ENCODE measurements at places on chromosomes 12 and 14.
A peak's percentile ranks its signal among the peaks of the same experiment; 100 is the strongest.

DNA sequence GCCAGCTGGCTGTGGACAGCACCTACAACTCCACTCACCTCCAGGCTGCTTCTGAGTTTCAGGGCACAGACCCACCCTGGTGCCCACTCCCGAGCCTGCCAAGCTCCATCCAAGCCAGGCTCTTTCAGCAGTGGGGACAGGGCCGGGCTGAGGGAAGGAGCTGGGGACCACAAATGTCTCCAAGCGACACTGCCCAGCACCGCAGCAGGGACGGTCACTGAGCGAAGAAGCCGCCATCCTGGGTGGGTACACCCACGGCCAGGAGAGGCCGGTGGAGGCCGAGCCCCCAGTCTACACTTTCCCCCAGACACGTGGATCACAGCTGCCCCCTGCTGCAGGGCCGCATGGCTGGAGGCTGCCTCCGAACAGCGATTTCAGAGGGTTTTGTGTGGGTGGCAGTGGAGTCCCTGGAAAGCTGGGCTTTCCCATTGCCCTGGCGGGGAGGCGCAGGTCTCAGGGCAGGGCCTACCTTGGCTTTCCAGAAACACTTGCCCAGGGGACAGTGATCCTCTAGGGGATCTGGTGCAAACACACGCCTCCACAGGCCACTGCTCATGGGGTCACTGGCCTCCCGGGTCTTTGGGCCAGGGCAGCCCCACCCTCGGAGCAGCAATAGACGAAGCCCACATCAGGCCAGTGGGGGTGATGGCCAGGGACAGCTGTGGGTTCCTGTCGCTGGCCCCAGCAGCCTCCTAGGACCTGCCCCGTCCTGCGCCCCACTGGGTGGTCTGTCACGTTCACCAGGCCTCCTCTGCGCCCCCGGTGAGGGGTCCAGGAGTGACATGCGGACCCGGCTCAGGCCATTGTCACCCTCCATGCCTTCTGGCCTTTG lies 1.2 kb upstream of the GPR132 start:
- no peak for ATAC-seq

- ATAC-seq = no peak
These were observed 10.5 kb downstream of the MTRFR start for GRCh38 chr12:123243671-123244262.

- ATAC-seq = no peak
These were observed 114.5 kb upstream of the NCOR2 start for GRCh38 chr12:124681779-124682391.

GRCh38 chr12:95022477-95022876 lies 19.0 kb upstream of the NDUFA12 start:
- no peak for ATAC-seq

DNA sequence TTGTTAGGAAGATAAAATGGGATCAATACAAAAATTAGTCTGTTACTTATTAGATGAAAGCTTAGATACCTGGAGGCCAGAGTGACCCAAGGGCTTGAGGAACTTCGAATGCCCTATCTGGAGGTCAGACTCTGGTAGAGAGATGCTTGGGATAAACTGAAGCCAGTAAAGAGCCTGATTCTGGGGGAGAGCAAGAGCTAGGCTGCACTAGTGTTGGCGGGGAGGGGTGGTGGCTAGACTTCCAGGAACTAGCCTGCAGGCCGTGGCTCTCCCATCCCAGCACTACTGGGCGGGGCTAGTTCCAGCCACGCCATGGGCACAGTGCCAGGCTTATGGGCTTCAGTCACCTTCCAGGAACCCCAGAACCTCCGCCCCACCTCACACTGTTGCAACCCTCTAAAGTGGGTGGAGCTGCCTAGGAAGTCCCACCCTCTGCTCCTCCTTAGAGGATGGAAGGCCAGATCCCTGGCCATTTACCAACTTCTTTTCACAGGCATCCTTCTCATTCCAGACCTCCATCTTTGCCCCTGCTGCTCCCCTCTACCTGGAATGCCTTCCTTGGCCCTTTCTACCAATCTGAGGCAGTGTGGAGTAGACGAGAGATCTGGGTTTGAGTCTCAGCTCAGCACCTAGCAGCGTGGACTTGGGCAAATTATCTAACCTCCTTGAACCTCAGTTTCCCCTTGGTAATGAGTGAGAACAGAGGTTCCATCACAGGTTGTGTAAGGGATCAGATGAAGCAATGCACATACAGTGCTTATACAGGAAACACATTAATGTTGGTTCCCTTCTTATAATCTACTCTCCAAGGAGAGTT lies 6.3 kb upstream of the NFE2 start:
- ATAC-seq = peak; percentile 98

DNA sequence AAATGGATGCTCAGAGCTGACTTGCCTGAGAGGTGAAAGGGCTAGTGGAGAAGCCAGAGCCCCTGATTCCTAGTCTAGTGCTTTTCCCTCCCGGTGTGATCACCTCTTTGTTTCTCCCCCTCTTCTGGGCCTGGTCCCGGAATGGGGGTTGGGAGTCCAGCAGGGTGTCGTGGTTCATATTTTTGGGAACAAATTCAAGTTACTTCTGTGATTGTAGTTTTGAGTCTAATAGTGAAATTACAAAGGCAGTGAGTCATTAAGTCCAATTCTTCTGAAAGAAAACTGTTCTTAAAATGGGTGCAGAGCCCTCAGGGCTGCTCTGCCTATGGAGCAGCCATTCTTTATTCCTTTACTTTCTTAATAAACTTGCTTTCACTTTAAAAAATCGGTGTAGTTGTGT lies 7.6 kb downstream of the SUSD6 start:
- ATAC-seq = no peak

- ATAC-seq = no peak
These were observed 192.3 kb downstream of the ANO6 start for GRCh38 chr12:45407981-45408728.

- no peak for ATAC-seq
These were observed 471.7 kb upstream of the SYT1 start for GRCh38 chr12:78392918-78393317.

- ATAC-seq = no peak
These were observed 90.0 kb downstream of the SINHCAF start for GRCh38 chr12:31235868-31236395.

- ATAC-seq = no peak
These were observed 81.7 kb downstream of the PRKAB1 start for GRCh38 chr12:119749666-119750065.

GRCh38 chr14:75442642-75443041 lies 14.8 kb downstream of the JDP2 start:
- ATAC-seq = no peak

DNA sequence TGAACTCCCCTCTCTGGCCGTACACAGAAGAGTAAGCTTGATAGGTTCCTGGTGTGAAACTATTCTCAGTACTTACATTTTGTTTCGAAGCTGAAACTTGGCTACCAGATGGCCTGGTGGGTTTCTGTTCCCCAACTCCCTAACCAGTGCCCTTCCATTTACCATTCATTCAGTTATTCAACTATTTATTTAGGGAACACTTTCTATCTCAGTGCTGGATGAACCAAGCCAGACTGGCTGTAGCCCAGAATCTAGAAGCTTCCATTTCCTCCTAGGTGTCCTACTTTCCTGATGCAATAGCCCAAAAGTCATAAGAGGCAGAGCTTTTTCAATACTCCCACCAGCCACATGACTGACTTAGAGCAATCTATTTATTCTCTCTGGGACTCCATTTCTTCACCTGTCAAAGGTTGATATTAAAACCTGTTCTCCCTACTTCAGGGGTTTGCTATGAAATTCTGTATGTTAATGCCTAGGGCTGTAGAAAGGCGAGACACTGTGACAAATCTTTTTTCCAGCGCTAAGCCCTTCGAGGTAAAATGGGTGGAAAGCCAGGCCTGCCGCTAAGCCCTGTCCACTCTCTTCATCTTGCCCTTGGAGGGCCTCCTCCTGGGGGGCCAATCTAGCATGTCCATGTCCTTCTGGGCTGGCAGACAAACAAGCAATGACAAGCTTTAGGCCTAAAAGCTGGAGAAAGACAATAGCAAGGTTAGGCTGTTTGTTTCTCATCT lies 8.1 kb upstream of the IRF2BPL start:
- no peak for ATAC-seq

DNA sequence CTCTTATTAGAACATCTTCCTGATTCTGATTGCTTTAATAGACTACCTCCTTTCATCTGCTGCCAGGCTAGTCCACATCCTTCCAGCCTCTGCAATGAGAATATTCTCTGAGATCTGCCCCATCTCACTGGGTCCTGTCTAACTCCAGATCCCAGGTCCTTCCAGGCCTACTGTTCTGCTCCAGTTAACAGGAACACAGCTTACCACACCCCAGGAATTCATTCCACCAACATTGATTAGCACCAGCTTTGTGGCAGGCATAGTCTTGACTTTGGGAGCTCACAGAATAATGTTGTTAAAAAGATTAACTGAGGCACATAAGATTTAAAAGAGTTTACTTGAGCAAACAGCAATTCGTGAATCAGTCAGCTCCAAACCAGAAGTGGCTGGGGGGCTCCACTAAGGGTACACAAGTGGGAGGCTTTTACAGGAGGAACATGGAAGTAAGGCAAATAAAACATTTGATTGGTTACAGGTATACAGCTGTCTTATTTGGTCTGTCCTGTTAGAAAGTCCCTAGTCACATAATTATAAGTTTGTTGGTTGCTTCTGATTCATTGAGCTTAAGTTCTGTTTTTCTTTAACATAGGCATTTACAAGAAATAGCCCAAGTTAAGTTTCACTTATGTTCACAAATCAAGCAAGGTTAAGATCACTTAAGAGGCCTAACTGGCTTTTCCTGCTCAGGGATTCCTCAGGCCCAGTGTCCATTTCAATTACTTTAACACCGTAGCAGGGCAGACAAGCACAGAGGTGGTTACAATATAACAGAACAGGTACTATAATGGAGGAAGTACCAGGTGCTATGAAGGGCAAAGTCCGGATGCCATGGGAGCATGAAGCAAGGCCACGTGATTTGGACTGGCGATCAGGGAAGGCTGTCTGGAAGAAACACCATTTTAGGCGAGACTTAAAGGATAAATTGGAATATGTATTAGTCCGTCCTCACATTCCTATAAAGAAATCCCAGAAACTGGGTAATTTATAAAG lies 12.2 kb upstream of the MYH7 start:
- no peak for ATAC-seq

GRCh38 chr12:47812797-47813510 lies 6.7 kb downstream of the HDAC7 start:
- peak; percentile 78 for ATAC-seq

DNA sequence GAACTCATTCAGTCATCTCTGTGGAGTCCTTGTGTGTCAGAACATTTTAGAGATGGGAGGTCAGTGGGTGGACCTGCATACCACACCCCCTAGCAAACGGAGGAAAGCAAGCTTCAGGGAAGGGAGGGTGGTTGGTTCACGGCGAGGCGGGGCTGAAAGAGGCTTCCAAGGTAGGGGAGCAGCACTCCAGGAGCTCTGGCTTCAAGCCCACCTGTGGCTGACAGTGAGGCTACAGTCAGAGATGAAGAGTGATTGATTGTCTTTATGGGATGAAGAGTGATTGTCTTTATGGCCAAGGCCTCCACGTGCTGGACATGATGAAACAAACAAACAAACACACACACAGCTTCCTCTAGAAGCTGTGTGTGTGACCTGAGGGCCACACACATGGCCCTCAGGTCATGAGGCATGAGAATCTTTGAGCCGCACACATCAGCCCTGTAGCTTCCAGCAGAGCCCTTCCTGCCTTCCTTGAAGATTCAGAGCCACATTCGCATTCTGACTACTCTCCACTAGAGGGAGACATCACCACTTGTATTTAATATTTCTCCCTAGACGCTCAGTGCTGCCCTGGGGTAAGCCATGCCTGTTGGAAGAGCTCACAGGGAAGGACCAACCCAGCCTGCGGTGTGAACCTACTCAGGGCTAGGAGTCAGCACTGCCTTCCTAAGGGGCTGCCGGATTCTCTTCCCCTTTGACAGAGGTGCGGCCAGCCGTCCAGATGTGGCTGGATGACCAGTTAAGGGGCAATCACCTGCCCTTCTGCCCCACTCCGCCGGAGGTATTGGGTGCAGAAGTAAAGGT lies 54.4 kb upstream of the KCNA1 start:
- ATAC-seq = peak; percentile 74

- no peak for ATAC-seq
These were observed 45.1 kb downstream of the FAM222A start for GRCh38 chr12:109758426-109759420.

DNA sequence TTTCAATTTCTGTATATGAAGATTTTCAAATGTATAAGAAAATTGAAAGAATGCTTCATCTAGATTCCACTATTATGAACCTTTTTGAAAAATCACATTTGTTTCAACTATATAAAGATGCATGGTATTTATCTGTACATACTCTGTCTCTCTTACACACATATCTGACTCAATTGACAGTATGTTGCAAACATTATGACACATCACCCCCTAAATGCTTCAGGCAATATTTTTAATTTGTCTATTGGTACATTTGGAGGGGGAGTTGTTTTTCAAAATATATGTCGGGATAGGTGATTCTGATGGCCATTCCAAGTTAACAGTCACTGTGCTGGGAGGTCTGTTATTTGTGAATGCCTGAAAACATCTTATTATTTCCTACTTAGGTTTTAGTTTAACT lies 14.4 kb downstream of the PCNX1 start:
- ATAC-seq = no peak

DNA sequence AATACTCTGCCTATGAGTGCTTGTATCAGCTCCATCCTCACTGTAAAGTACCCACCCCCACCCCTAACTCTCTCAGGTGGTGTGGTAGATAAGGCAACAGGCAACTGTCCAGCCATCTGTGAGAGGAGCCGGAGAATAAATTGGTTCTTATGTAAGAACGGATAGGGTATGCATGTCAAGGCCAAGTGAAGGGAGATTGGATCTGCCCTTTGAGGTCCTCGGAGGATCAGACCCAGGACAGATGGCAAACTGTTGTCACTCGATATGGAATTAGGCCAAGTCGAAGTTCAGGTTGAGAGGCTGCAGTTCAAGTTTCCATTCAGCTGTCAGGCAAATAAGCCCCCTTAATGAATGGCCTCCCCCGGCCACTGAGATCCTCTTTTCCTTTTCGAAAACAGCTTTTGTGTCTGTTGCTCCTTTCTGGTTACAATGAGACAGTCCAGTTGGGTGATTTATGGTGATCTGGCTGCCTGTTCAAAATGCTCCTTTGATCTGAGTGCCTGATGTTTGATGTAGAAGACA lies 120.3 kb downstream of the VRK1 start:
- ATAC-seq = no peak

DNA sequence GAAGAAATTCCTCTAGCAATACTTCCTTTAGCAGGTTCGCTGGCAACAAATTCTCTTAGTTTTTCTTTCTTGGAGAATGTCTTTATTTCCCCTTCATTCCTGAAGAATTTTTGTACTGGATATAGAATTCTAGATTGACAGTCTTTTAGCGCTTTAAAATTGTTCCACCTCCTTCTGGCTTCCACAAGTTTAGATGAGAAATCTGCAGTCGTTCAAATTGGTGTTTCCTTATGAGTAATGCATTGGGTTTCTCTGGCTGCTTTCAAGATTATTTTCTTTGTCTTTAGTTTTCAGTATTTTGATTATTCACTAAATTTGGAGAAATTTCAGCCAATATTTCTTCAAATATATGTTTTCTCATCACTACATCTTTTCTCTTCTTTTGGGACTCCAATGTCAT lies 33.3 kb upstream of the FGF6 start:
- no peak for ATAC-seq

- ATAC-seq = no peak
These were observed 18.6 kb downstream of the APOBEC1 start for GRCh38 chr12:7647071-7647470.

GRCh38 chr14:52602131-52602530 lies 49.5 kb downstream of the GPR137C start:
- ATAC-seq = no peak

GRCh38 chr12:40055228-40055579 lies 50.7 kb downstream of the SLC2A13 start:
- ATAC-seq = no peak

GRCh38 chr12:85803231-85803630 lies 33.0 kb downstream of the RASSF9 start:
- no peak for ATAC-seq
